ENCODE measurements at places on chromosomes 6 and 20. TPM values are rescaled to one million over a fixed set of nuclear protein-coding genes. Genes with fewer than 3 reads are reported as not detected.

The PKIB gene
- 0.91 TPM for total RNA-seq

GRCh38 chr20:272718-273117, 15.2 kb downstream of the DEFB132 start:
- no peak overlapping the region for H3K27ac ChIP-seq
- no peaks in the 10 kb centered on the region for H3K4me1 ChIP-seq
- no peaks in the 10 kb centered on the region for H3K27me3 ChIP-seq

DNA sequence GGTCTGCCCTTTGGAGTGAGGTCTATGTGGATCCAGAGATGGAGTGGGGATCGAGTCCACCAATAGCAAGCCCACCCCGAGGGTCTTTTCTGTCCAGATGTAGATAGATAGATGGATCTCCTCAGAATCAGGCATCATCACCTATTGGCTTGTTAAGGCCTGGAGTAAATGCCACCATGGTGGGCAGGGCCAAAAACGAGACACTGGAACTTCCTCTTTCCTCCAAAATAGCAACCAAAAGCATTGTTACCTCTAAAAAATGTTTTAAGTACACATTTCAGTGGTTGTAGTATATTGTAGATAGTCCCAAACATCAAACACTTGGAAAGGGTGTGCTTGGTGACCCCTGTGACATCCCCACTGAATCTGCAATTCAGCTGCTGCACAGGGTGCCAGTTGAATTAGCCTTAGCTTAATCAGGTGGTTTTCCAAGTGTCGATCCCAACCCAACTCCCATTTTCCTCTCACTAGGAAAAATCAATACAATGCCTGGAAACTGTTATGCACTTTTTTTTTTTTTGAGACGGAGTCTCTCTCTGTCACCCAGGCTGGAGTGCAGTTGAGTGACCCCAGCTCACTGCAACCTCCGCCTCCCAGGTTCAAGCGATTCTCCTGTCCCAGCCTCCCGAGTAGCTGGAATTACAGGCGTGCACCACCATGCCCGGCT, 35.0 kb upstream of the NELFCD start:
- H3K27me3 ChIP-seq: peaks cover 16% of the 10 kb centered on the region
- no peak for DNase-seq
- no peaks in the 10 kb centered on the region for H3K36me3 ChIP-seq
- no peak overlapping the region for H3K27ac ChIP-seq
- H3K4me3 ChIP-seq: no peak overlapping the region

The GRM4 gene
- not detected for total RNA-seq

DNA sequence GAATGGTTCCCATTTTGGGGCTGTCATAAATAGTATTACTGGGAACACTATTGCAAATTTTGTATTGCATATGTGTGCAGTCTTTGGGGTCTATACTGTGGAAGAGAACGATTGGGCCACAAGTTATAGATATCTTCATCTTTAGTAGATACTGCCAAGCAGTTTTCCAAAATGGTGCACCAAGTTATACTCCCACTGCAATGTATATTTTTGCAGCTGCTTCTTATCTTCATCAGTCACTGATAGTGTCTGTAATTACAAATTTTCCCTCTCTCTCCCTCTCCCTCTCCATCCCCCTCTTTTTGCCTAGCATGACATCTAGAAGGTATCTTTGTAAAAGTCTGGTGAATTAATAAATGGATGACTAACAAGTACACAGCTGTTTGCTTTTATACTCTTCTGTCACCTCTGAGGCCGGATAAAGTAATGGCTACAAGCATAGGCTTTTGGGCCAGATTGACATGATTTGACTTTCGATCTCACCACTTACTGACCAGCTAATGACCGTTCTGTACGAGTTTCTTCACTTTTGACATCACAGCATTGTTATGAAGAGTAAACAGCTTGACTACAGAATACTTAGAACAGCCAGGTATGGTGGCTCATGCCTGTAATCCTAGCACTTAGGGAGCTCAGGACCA, 113.3 kb upstream of the SLC2A12 start:
- H3K4me3 ChIP-seq: no peak overlapping the region
- H3K4me1 ChIP-seq: peaks cover 2% of the 10 kb centered on the region
- no peak for DNase-seq
- peaks cover 8% of the 10 kb centered on the region for H3K36me3 ChIP-seq
- no peaks in the 10 kb centered on the region for H3K27me3 ChIP-seq

DNA sequence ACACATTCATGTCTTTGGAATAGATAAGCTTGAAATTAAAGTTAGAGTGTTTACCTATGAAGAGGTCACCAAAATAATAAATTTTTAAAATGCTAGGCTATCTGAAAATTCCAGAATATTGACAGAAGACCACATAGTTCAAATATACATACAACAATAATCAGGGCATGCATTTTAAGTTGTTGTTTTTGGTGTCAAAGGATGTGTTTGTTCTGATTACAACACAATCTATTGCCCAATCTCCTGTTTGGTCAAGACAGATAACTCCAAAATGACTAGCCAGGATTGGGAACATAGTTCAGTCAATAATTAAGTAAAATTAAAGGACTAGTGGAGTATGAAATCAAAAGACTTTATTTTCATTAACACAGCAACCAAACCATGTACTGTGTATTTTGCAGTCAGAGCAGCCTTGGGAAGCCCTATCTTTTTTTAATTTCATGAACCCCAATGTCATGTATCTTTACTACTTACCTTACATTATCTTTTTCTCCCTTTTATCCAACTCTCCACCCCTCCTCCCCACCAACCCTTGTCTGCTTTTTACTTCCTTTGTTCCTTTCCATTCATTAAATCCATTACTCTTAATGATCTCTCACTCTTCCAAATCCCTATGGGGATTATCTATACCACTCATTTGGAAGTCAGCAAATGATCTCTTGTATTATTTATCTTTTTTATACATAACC, 111.2 kb downstream of the CDK19 start:
- H3K36me3 ChIP-seq: peaks cover 4% of the 10 kb centered on the region
- no peak for DNase-seq
- H3K27ac ChIP-seq: no peak overlapping the region
- H3K4me1 ChIP-seq: peaks cover 2% of the 10 kb centered on the region

The MICB gene
- total RNA-seq: 44.1 TPM

DNA sequence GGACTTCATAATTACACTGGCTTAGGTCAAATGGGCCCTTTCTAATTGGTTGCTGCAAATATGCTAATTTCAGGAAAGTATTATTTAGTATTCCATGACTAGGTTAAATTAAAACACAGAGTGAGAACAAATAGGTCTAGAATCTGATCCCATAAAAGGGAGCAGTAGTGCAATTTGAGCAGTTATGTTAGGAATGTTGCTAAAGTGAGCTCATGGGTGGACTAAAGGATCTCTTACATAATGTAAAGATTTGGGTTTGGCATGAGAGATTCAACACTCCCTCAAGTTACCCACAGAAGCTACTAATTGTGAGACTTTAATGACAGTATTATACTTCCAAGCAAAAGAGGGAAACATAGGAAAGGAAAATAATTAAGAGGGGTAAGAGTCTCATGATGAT, 109.1 kb downstream of the C6orf58 start:
- no peak for DNase-seq
- H3K27me3 ChIP-seq: no peaks in the 10 kb centered on the region
- H3K36me3 ChIP-seq: peaks cover 31% of the 10 kb centered on the region
- no peaks in the 10 kb centered on the region for H3K4me1 ChIP-seq

The CDC40 gene
- total RNA-seq: 26.3 TPM

The PI16 gene
- 2.0 TPM for total RNA-seq

The MYB gene
- 47.0 TPM for total RNA-seq

The SIGLEC1 gene
- total RNA-seq: not detected

GRCh38 chr20:29497261-29497671, 1760.2 kb upstream of the DEFB115 start:
- H3K4me1 ChIP-seq: peaks cover 5% of the 10 kb centered on the region
- no peaks in the 10 kb centered on the region for H3K36me3 ChIP-seq

GRCh38 chr20:61803416-61803914, 262.2 kb downstream of the TAF4 start:
- no peaks in the 10 kb centered on the region for H3K36me3 ChIP-seq
- H3K27me3 ChIP-seq: peaks cover 5% of the 10 kb centered on the region
- H3K4me3 ChIP-seq: no peak overlapping the region
- no peak overlapping the region for H3K27ac ChIP-seq

DNA sequence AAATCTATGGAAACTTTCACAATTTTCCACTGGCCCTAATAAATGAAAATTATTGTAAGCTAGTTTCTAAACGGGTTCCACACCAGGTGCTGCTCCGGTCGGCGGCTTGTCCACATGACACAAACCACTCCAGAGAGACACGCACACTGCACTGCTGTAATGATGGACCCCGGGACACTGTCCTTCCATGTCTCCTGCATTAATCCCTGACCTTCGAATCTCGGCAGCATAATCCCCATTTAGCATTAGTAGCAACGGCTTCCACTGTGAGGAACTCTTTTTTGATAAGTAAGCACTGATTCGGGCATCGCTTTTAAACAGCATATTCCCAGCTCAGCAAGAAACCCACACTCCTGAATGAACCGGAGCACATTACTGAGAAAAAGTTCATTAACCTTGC, 43.5 kb downstream of the INSM1 start:
- no peak for DNase-seq
- peaks cover 3% of the 10 kb centered on the region for H3K4me1 ChIP-seq
- H3K27me3 ChIP-seq: no peaks in the 10 kb centered on the region
- no peak overlapping the region for H3K27ac ChIP-seq
- H3K4me3 ChIP-seq: no peak overlapping the region

The ABT1 gene
- 30.0 TPM for total RNA-seq

- H3K4me3 ChIP-seq: no peak overlapping the region
- H3K4me1 ChIP-seq: no peaks in the 10 kb centered on the region
- no peak for DNase-seq
- no peaks in the 10 kb centered on the region for H3K27me3 ChIP-seq
Measured at GRCh38 chr6:146581968-146582367, 16.8 kb upstream of the ADGB start.

DNA sequence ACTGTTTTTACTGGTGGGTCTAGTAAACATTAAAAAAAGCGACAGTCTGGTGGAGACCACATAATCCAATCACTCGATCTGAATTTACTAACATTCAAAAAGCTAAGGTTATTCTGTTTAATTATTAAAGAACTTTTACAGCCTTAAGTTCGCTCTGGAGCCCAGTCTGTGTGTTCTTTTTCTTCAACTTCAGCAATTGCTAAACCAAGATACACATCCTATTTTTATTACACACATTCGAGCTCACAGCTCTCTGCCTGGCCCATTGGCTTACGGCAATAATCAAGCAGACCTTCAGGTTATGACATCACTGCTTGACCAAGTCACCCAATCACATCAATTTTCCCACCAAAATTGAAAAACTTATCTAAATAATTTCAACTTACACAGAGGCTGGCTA, 57.4 kb upstream of the PRSS16 start:
- H3K27me3 ChIP-seq: peaks cover 6% of the 10 kb centered on the region
- H3K4me1 ChIP-seq: peaks cover 17% of the 10 kb centered on the region
- DNase-seq: no peak
- no peak overlapping the region for H3K27ac ChIP-seq

The GUCA1A gene
- total RNA-seq: not detected

DNA sequence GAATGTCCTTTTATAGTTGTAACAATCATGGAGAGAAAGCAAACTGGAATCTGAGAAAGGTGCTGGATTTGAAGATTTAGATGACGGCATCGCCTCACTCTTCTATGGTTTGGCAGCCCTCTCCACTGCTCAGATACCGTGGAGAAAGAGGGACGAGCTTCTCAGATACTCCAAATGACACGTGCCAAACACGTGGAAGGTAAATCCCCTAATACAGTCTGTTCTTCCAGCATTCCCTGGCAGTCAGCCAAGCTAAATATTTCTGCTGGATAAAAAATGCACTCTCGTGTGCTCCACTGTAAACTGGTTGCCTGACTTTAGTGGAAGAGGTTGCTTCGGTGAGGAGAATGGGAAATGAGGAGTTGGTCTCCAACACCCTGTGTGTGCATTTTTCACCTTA, 16.7 kb upstream of the PRDM1 start:
- H3K27ac ChIP-seq: no peak overlapping the region
- no peaks in the 10 kb centered on the region for H3K4me1 ChIP-seq
- peaks cover 2% of the 10 kb centered on the region for H3K27me3 ChIP-seq
- H3K36me3 ChIP-seq: no peaks in the 10 kb centered on the region
- no peak for DNase-seq

- no peak overlapping the region for H3K4me3 ChIP-seq
- no peaks in the 10 kb centered on the region for H3K36me3 ChIP-seq
- H3K4me1 ChIP-seq: no peaks in the 10 kb centered on the region
- no peak overlapping the region for H3K27ac ChIP-seq
- no peaks in the 10 kb centered on the region for H3K27me3 ChIP-seq
Measured at GRCh38 chr6:56507517-56507916, 135.2 kb downstream of the DST start.

The RAB44 gene
- not detected for total RNA-seq

DNA sequence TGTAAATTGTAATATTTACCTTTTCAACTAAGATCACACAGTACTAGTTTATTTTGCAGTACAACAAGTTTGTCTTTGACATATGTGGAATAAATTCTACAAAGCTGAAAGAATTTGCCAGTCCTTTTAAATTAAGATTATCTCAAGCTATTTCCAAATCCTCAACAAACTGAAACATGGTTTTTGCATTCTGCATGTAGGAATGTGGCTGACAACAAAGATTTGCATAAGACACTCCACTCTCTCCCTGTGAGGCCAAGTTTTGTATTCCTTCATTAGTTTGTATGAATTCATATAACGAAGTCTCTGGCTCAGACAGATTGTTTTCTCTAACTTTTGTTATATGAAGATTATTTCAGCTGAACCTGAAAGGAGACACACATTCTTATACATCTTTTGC, 124.1 kb upstream of the THEMIS start:
- no peak for DNase-seq
- H3K4me3 ChIP-seq: no peak overlapping the region
- no peak overlapping the region for H3K27ac ChIP-seq
- H3K36me3 ChIP-seq: peaks cover 3% of the 10 kb centered on the region
- H3K27me3 ChIP-seq: no peaks in the 10 kb centered on the region
- peaks cover 2% of the 10 kb centered on the region for H3K4me1 ChIP-seq

DNA sequence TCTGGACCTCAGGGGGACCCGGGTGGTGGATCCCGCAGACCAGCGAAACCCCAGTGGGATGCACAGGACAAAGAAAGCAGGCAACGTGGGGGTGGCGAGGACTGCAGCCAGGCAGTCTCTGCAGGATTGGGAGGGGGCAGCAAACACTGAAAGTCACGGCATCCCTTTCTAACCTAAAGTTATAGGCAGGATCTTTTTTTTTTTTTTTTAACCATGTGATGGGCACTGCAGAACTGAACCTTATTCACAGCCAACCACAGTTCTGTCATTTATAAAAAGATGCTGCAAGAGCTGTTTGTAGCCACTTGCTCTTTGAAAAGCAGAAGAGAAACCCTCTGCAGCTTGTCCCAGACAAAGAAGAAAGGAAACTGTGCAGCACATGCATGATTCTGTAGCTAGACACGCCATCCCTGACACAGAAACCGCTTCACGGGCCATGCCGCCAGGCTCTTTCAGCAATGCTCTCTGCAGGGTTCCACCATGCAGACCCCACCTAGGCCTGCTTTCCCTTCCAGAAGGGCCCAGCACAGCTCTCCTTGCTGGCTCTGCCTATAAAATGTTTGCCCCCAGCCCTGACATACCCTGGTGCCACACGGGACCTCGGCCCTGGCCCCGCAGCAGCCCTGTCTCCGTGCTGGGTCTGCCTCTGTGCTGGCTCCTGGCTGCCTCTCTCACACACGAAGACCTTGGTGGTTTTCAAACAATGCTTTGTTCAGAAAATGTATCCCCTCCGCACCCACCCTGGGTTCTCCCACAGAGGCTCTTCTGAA, 70.8 kb downstream of the PYGB start:
- no peak overlapping the region for H3K4me3 ChIP-seq
- H3K27me3 ChIP-seq: no peaks in the 10 kb centered on the region
- peaks cover 2% of the 10 kb centered on the region for H3K36me3 ChIP-seq
- peak overlapping the region; percentile 36 for H3K27ac ChIP-seq

The MED23 gene
- total RNA-seq: 28.4 TPM

- no peaks in the 10 kb centered on the region for H3K4me1 ChIP-seq
- H3K27ac ChIP-seq: no peak overlapping the region
- no peak for DNase-seq
- H3K27me3 ChIP-seq: no peaks in the 10 kb centered on the region
- peaks cover 31% of the 10 kb centered on the region for H3K36me3 ChIP-seq
Measured at GRCh38 chr6:36216559-36216958, 20.0 kb downstream of the BRPF3 start.
